ENCODE measurements at places on chromosomes 5 and 9.
A peak's percentile ranks its signal among the peaks of the same experiment; 100 is the strongest.

DNA sequence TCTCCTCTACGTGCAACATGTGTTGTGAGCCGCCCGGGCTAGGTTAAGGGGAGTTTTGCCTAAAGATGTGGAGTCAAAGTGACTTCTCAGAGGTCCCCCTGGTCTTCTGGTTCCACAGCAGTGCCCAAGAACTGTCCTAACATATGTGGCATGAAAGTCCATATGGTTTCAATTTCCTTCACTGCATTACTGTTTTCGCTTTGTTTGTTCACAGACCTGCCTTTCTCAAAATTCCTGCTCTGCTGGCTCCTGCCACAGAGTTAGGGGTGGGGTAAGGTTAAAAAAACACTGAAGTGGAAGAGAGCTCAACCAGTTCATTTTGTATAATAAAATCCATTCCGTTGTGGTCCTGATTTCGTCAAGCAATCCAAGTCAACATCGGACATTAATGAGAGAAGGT is 289.4 kb downstream of the DMAC1 start:
- DNase-seq: no peak

- DNase-seq: peak; percentile 31
Measured at GRCh38 chr5:62144401-62145022, 161.5 kb upstream of the KIF2A start.

- no peak for DNase-seq
Measured at GRCh38 chr5:52783226-52783959, 4.3 kb upstream of the ITGA1 start.

DNA sequence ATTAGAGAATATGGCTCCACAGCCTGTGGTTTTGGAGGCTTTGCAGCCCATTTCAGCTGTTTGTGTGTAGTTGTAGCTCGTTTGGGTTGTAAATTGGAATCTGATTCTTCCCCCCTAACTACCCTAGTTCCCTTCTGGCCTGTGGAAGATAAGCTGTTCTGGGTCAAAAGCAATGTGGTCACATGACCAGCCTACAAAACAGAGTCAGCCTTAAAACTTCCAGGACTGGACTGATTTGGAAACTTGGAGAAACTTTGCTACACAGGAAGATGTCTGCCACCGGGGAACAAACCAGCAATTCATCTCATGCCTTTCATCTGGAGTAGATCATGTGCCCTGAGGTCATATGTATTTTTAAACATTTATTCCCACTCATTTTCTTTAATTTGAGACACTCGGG is 83.8 kb downstream of the DAPK1 start:
- no peak for DNase-seq

- no peak for DNase-seq
Measured at GRCh38 chr5:29247346-29248028, 1946.0 kb upstream of the CDH6 start.
